Stimulated activated CD4-positive, alpha-beta T cell treated with anti-CD3 and anti-CD28 coated beads, Interleukin-1b, Interleukin-23, amount 100 ng/mL, for 1 hour (primary cell): ENCODE measurements at places on chromosomes 6 and 20.

GRCh38 chr6:76684875-76685274, 612.4 kb upstream of the IMPG1 start:
- DNase-seq, result no peak

- no peak for DNase-seq
These were observed 50.4 kb upstream of the TMEM181 start for GRCh38 chr6:158509465-158509864.

GRCh38 chr6:146891615-146892265, 293.0 kb downstream of the ADGB start:
- no peak for DNase-seq

DNA sequence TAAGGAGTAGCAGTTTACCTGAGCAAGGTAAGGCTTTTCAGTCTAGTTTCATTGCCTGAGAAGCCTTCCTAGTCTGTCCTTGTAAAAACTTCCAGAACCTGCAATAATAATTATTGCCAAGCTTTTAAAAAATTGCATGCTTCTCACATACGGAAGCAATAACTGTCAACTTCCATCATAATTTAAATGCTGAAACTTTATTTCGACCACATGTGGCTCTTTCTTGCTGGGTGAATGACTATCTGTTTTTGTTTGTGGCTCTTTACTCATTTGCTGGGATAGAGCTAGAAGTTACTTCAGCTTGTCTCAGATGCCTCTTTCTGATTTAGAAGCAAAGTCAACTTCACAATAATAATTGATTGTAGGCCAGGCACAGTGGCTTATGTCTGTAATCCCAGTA, 95.9 kb upstream of the COL21A1 start:
- DNase-seq, result no peak

GRCh38 chr6:150915880-150916265, 50.4 kb downstream of the MTHFD1L start:
- DNase-seq, result no peak

DNA sequence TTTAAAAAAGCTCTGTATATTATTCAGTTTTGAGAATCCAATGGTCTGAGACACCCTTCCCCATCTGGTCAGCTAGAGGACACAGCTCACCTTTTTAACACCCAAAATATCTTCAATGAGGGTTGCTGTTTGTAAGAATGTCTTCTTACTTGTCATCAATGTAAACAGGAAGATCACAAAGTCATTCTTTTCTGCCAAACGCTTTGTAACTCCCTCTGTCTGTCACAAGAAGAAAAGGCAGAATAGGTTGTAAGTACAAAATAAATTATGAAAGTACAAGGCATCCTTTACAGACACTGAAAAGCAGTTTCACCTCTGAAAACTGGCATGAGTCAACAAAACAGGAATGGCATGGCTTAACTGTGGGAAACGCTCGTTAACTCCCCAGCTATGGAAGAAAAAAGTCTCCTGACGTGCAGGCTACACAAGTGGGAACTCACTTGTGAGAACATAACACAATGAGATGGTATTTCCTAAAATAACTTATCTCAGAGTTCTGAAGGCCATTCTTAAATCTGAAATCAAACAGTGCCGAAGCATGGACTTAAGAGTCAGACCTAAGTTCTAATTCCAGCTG, 42.7 kb downstream of the TRPC4AP start:
- no peak for DNase-seq

DNA sequence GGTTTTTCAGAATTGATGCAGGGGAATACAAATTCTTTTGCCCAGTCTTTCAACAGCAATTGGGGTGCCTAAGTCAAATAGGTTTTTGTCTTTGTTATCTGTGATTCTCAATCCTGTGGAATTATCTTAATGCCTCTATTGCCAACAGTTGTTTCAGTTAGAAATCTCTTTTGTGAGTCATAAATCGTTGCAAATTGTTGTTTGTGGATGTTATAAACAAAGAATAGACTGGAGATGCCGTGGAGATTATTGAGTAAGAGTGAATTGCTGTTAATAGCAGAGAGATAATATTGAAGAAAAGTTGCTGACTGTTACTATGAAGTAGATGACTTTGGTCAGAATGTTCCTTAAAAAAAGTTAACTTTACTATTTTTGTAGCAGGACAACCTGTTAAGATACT, 63.7 kb upstream of the POPDC3 start:
- no peak for DNase-seq

GRCh38 chr6:20333721-20334269, 67.9 kb upstream of the E2F3 start:
- DNase-seq, result no peak

DNA sequence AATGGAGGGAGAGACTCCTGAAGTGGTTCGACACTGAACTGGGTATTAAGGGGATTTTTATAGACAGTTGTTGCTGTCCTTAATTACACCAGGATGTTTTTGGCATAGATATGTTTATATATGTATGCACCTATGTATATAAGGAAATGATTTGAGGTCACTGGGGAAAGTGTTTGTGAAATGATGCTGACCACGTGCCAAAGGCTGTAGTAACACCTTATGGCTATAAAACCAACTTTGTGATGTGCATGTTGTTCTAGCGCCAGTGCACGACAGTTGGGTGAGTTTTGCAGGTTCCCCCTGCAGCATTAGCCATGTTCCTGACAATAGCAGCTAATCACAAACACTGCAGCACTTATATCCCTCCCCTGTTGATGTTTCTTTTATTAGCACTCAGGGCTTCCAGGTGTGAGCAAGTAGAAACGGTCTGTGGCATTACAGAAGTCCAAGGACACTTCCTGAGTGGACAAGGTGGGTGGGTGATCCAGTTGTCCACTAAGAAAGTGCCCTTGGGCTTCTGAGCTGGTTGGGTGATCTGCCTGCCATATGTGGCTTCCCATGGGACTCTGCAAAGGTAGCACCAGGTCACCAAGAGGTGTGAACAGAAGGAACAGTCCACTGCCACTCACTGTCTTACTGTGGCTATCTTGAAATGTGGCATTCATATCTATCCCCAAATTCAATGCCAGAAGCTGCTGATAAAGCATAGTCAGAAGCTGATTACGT, 63.0 kb upstream of the RBM24 start:
- DNase-seq, result no peak

DNA sequence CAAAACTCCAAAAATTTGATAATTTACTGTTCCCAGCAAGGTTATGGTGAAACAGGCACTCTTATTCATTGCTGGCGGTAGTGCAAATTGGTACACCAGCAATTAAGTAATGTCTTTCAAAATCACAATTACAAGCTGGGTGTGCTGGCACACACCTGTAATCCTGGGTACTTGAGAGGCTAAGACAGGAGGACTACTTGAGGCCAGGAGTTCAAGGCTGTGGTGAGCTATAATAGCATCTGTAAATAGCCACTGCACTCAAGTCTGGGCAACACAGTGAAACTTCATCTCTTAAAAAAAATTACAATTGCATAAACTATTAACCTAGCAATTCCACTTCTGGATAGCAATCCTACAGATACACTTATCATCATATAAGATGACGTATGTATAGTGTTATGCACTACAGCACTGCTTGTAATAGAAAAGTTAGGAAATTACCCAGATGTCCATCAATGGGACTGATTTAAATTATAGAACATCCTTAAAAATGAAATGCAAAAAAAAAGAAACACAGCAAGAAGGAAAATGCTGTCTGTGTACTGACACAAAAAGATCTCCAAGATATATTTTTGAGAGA, 31.4 kb downstream of the NCOA6 start:
- no peak for DNase-seq

DNA sequence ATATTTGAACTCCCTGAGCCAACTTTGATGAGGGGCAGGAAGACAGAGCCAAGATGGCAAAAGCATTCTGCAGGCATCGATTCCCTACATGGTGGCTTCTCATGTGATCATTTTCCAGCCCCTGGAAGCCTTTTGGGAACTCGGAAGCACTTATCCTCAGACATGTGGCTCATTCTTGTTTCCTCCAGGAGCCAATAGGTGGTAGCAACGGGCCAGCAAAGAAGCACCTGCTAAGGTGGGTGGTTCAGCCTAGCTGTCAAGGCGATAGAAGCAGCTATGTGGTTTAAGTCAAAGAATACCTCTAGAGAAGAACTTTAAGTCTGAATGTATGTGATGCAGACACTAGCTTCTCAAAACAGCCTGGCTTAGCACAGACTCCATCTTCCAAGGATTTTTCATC, 64.9 kb upstream of the PAX1 start:
- DNase-seq, result no peak

DNA sequence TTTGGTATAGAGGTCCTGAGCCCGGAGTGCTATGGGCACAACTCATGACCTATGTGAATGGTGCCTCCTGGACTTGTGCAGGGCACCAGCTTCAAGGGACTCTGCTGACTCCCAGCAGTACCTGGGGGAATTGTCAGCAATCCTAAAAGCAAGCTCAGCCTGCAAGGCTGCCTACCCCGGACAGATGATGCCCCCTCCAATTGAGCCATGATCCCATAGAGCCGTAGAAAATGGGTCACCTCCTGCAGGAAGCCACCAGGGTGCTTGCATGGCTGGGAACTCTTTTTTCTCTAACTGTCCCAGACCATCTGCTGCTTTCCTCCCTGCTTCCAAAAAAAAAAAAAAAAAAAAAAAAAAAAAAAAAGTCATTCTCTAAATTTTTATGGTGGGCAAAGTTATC, 12.9 kb upstream of the PRND start:
- no peak for DNase-seq
